CD4-positive, alpha-beta memory T cell (primary cell): ENCODE measurements at places on chromosomes 3 and 15. TPM values are rescaled to one million over a fixed set of nuclear protein-coding genes. Genes with fewer than 3 reads are reported as not detected.

DNA sequence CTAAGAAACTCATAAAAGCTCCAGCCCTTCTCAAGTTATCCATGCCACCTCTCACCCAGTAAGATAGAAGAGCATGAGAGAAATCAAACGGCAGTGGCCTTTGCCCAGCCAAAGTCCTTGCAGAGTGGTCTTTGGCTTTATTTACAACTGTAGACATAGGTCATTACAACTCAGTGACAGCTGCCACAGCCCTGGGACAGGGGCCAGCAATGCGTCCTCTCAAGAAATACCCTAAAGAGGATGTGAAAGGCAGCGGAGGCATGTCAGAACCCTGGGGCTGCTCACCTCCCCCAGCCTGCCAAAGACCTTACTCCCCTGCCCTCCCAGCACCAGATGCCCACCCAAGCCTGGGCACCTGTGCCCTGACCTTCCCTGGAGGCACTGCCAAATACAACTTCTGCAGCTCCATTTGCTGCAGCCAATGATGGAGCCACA is 6.3 kb downstream of the ACAA1 start:
- DNase-seq, result no peak

DNA sequence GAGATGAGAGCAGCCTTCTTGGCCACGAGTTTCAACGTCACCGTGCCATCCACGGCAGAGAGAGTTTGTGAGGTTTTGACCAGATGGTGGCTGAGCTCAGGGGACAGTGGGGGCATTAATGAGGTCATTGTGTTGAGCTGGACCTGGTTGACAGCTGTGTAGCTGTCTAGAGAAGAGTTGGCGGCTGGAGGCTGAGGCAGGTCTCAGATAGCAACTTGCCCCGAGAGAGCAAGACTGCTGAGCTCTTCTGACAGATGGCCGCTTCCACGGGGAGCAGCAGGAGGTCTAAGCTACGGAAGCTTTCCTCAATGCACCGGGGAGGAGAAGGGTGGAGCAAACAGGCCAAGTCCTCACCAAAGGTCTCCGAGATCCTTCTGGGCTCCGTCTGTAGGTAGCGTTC is 44.8 kb upstream of the EIF5A2 start:
- DNase-seq, result no peak

- no peak for DNase-seq
Measured at GRCh38 chr15:63824570-63824969, 9.2 kb downstream of the HERC1 start.

- DNase-seq, result no peak
Measured at GRCh38 chr3:62164196-62164595, 209.2 kb downstream of the FEZF2 start.

DNA sequence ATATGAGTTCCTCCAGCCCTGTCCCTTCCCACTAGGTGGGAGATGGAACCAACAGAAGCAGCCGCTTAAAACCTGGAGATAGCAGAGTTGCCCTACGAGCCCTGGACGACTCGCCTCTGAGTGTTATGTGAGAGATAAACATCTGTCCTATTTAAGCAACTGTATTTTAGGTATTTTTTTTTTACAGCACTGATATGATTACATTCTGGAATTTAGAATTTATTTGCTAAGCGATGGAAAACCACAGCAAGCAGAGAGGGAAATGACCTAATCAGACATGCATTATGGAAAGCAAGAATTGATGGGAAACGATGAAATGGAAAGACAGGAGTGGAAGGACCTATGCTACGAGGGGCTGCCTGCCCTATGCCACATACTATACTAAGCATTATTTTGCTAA is 379.0 kb upstream of the IL12A start:
- DNase-seq, result no peak

Gene CPLX3
- total RNA-seq, result not detected

DNA sequence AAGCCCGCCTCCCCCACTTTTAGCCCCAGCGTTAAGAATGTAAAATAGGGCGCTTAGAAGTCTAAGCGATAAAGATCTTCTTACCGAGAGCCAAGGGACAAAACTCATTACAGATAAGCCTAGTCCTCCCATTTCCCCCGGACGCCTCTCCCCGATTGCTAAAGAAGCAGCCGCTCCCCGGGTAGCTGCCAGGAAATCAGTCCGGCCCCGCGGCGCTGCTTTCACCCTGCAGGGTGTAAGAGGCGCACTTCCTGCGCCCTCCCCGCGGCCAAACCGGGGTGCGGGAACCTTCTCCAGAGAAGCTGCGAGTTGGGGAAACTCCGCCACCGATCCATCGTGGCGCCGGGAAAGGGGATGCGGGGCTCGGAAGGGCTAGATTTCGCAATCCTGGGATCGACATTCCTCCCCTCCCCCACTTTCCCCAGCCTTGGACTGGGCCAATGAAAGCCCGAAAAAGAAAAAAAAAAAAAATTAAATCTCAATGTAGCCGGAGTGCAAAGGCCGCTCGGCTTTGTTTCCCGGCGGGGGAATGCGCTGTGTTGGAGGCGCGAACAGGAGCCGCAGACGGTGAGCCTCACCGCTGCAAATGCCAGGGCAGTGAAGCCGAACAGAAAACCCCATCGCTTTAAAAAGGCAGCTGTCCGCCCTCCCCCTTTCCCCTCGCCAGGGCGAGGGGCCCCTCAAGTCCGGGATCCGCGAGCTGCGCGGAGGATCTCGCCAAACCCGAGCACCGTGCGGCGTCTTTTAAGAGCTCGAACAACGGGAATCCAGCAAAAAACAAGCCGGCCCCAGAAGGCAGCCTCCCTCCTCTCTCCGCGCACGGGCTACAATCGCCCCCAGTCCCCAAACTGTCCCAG is 626 bp upstream of the PTPRG start:
- no peak for DNase-seq

Gene SMARCC1
- 101 TPM for total RNA-seq

DNA sequence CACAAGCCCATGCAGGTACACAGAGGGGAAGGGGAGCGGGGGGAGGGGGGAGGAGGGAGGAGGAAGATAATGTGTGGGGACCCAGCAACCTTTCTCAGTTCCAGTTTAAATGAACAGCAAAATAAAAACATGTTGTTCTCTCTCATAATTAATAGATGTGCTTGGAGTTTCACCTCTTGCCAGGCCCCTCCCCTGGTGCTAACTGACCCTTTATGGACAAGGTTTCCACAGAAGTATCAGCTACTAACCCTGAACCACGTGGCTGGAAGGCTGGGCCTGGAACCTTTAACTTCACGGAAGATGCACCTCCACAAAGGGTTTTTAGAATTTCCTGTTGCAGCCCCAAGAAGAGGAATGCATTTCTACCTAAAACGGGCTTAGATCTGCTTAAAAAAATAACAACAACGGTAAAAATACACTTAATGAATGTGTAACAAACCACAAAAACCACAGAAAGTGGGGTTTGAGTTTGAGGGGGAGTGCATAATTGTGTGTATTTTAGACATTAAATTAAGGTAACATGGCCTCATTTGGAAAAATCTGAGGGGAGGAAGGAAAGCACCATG is 14.8 kb upstream of the SMAD3 start:
- no peak for DNase-seq

DNA sequence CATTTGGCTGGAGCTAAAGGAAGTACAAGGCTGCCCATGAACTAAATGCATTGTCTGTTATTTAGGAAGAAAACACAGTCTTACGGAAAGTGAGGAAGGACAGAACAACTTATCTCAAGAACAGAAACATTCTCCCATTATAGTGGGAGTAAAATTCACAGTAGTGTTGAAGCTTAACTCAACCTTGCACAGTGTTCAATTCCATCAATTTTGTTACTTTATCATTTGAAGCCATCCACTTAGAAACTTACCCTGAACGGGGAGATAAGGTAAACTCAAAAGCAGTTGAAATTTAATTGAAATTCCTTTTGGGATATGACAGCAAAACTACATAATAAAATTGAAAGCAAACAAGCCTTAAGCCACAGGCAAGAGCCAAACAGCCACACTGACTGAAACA is 186.9 kb downstream of the PCCB start:
- no peak for DNase-seq

Gene FMN1
- total RNA-seq, result 0.84 TPM

DNA sequence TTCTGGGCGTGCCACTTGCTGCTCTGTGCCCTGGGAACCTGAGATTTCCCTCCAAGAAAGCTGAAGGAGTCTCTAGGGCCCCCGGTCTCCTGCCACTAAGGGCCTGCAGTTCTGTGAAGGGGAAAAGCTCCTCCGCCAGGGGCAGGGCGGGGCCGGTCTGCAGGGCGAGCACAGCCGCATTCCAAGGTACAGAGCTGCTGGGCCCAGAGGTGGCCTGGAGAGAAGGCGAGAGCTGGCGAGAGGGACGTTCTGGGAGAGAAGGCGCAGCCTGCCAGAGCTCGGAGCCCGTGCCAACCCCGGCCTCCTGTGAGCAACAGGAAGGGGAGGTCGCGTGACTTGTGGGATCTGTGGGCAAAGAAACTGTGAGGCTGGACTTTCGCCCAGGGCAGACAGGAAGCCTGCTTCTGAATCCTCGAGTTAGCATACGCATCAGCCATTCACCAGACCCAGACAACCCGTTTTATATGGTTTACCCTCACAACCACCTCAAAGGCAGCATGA is 500.4 kb downstream of the SHQ1 start:
- DNase-seq, result peak; percentile 48

- DNase-seq, result no peak
Measured at GRCh38 chr3:132381348-132381944, 35.9 kb upstream of the DNAJC13 start.

GRCh38 chr3:52518723-52519444 is 14.8 kb downstream of the NT5DC2 start:
- DNase-seq, result no peak

DNA sequence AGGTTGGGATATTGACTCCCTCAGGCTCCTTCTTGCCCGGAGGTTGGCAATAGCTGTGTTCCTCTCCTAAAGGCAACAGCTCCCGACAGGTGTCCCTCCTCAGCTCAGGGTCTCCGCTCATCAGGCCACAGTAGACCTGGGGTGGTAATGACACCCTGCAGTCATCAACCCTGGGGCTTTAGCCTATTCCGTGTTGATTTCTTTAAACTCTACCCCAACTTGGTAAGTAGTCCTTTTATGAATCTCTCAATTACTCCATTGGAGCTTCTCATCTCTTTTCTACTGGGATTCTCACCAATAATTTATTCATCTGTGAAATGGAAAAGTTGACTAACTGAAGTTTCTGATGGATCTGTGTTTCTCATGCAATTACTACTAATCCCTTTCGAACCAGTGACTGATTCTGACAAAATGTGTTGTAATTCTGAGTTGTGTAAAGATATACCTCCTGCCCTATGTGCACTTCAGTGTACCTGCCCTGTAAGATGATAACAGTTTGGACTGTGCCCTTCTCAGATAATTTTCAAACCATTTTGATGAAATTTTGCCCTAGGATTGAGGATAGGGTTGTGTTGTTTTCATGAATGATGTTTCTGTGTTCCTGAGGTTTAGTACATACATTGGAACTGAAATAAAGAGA is 89.7 kb downstream of the RPL39L start:
- DNase-seq, result no peak

Gene PRR20G
- total RNA-seq, result not detected

GRCh38 chr3:65975032-65975431 is 63.7 kb downstream of the MAGI1 start:
- DNase-seq, result no peak

DNA sequence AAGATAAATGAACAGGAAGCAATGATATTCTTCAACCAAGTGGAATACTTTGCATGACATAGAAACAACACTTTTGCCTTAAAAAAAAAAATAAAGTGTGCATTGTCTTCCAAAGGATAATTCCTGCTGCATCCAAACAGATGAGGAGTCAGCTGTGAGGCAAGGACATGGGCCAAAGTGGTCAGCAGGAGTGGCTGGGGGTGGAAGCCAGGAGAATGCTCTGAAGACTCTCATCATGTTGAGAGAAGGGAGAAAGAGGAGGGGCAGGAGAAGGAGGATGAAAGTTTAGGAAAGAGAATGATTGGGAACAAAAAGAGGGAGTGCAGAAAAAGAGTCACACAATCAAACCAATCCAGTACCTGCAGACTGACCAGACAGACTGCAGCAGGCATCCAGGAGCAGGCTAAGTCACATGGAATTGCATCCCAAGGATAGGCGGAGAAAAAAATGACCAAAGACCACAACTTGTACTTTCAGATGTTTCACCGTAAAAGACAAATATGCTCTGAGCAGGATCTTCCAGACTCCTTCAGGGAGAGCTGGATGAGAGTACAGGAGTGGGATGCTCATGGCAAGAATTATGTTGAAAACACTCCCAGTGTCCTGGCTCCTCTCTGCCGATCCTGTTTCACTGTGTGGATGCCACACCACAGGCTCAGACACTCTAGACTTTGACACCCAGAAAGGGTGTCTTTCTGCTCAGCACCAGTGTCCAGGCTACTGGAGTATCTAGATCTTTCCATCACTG is 11.9 kb downstream of the ABI3BP start:
- no peak for DNase-seq

Gene FGD5
- not detected for total RNA-seq

DNA sequence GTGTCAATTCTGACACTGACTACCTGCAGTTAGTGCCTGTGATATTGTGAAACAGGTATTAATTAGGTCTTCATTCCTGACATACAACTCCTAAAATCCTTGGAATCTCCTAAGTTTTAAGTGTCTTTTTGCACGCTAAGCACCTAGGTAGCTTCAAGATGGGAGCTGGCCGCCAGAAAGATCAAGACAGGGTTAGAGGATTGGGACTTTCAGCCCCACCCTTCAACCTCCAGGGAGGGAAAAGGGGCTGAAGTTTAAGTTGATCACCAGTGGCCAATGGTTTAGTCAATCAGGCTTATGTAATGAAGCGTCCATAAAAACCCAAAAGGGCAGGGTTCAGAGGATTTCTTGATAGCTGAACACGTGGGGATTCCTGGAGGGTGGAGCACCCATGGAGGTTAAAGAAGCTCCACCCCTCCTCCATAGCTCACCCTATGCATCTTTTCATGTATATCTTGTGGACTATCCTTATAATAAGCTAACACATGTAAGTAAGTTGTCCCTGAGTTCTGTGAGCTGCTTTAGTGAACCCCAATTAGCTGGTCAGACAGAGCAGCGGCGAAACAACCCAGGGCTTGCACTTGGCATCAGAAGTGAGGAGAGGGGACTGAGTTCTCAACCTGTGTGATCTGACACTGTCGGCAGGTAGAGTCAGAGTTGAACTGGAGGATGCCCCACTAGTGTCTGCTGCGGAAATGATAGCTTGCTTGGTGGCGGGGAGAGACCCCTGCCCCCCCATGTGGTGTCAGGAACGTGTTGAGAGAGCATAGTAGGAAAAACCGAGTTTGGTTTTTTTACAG is 12.8 kb upstream of the SRP14 start:
- no peak for DNase-seq

- no peak for DNase-seq
Measured at GRCh38 chr3:68089572-68090011, 435.2 kb upstream of the SUCLG2 start.

- DNase-seq, result no peak
Measured at GRCh38 chr3:136753326-136753939, 1.3 kb upstream of the STAG1 start.

Gene ALDH1A2
- total RNA-seq, result 0.15 TPM
